ENCODE measurements at places on chromosomes 4 and X. TPM values are rescaled to one million over a fixed set of nuclear protein-coding genes. Genes with fewer than 3 reads are reported as not detected.

PLP1 gene
- total RNA-seq, result 0.04 TPM

TMPRSS11B gene
- total RNA-seq, result 36.9 TPM

RHOXF1 gene
- not detected for total RNA-seq

HTN3 gene
- total RNA-seq, result not detected

CXorf49 gene
- 0.40 TPM for total RNA-seq

IRF2 gene
- total RNA-seq, result 19.1 TPM

RAB41 gene
- not detected for total RNA-seq

TMPRSS11F gene
- 12.4 TPM for total RNA-seq

GAGE12F gene
- total RNA-seq, result not detected

All from esophagus mucosa (tissue), 1 donor.